ENCODE measurements at places on chromosomes 12 and 14.

GRCh38 chr12:38775457-38775856 lies 129.9 kb downstream of the CPNE8 start:
- DNase-seq = no peak

DNA sequence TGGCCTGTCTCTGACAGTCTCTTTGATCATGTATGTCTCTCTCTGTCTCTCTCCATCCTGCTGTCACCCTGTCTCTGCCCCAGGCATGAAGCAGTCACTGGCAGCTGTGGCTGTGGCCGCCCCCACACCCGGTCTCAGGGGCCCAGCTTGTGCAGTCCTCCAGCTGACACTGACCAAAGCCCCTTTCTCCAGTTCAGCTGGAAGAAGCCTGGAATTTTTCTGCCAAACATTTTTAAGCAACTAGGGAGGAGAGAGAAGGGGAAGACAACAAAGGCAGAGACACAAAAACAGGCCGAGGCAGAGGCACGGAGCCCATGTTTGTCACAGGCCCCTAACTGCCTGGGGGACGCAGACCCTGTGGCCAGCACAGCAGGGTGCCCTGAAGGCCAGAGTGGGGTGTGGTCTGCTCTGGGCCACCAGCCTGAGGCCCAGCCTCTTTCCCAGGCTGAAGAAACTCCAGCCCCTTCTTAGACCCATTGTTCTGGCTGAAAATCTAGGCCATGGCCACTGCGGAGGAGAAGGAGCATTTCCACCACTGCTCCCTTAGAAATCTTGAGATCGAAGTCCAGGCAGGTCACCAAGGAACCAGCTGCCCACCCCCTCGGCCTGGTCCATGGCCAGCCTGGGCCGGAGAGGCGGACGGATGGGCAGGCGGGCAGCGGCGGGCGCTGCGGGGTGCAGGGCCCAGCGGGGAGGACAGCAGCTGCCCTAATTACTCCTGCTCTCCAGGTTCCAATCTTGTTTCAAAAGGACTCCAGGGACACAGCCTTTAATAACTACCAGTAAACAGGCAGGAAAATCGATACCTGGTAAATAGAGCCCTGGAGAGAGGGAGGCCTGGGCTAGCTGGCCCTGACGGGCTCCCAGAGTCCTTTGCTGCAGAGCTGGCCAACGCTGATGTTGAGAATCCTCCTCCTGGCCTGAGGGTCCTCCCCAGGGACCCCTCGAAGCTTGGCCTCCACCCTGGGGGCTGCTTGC lies 14.9 kb downstream of the DTX1 start:
- DNase-seq = no peak

- no peak for DNase-seq
These were observed 10.2 kb upstream of the ITGB7 start for GRCh38 chr12:53217051-53217930.

DNA sequence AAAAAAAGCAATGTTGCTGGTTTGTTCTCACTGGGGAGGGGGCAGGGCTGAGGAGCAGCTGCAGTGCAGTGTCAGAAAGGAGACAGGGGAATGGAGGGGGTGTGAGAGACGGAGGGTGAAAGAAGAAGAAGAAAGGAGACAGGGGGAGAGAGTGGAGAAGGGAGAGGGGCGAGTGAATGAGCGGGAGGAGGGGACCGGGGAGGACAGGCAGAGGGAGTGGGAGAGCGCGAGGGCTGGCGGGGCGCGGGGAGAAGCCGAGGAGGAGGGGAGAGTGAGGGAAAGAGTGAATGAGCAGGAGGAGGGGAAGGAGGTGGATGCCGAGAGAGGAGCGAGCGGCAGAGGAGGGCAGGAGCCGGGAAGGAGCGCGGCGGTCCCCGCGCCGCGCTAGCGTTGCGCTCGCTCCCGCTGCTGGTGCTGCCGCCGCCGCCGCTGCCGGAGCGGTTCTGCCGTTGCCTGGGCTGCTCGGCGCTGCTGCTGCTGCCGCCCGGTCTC lies at the start of gene NOVA1:
TSS of gene NOVA1 (minus strand) at position 445 of the 492 bp plus-strand sequence. CDS start 597 bp downstream, outside the sequence.
- DNase-seq = peak; percentile 6

- no peak for DNase-seq
These were observed 697 bp upstream of the GRIP1 start for GRCh38 chr12:66679461-66680084.

- no peak for DNase-seq
These were observed 2.8 kb downstream of the IRF2BPL start for GRCh38 chr14:77025744-77026165.

GRCh38 chr14:84465880-84466279 lies 1064.1 kb upstream of the FLRT2 start:
- no peak for DNase-seq

- no peak for DNase-seq
These were observed 182.6 kb downstream of the PHLDA1 start for GRCh38 chr12:75848961-75849360.

GRCh38 chr12:132211816-132212215 lies 67.6 kb downstream of the NOC4L start:
- DNase-seq = no peak

DNA sequence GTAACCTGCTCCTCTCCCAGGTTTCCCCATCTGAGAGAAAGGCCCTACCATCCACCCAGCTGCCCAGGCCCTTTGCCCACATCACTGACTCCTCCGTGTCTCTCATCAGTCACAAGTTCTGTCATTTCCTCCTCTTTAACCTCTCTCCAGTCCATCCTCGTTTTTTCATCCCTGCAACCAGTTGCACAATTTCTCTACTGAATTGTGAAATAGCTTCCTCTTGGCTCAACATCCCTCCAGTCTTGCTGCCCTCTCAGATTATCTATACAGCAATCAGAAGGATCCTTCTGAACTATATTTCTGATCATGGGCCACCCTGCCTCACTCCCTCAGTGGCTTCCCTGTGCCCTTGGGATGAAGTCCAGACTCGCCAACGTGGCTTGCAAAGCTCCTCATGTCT lies 6.8 kb downstream of the FAM161B start:
- DNase-seq = peak; percentile 24

All from erythroblast (primary cell).